ENCODE measurements at places on chromosomes 6 and 20.
A peak's percentile ranks its signal among the peaks of the same experiment; 100 is the strongest.

DNA sequence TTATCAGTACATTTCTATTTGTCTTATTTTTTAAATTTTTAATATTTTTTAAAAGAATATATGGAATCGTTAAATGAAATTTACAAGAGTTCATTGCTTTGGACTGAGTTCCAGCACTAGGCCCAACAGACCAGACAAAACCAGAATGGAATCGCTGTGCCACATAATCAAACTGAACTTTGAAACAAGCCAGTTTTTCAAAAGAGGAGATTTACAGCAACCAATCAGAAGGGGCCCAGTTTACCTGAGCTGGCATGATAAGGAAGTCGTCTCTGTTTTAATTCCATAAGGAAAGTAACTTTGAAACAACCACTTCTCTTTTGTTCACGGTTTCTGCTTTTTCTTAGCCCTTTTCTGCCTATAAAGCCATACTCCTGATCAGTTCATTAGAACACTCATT is 293.6 kb upstream of the FLRT3 start:
- DNase-seq = no peak

DNA sequence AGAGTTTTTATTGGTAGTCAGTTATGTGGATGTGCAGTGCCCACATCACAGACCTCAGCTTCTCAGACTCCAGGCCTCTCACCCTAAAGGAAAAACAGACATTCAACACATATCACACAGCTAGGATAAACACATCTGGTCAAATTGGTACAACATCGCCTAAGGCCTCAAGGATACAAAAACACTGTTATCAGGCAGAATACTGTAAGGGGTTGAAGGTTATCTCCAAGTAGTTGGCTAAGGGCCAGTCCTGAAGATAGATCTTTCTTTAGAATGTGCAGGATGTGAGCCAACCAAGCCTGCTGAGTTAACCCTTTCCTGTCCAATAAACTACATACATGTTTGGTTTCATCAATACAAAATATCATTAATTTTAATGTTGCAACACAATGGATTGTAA is 308.4 kb upstream of the GJE1 start:
- DNase-seq = no peak

- no peak for DNase-seq
Measured at GRCh38 chr20:62310757-62311121, 7.9 kb downstream of the ADRM1 start.

GRCh38 chr6:94071835-94072234 is 652.5 kb upstream of the EPHA7 start:
- DNase-seq = no peak

DNA sequence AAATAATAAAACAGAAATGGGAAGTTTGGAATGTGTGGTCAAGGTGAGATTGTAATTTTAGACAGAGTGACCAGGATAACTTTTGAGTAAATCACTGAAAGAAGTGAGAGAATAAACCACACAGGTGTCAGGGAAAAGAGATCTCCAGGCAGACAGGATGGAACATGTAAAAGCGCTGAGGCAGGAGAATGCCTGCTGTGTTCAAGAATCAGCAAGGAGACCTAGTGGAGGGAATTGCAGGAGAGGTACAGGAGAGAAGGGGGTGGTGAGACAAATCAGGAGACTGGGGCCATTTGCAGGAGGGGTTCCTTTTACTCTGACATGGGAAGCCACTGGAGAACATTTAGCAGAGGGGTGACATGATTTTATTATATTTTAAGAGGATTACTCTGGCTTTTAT is 456.7 kb downstream of the NKAIN2 start:
- no peak for DNase-seq

DNA sequence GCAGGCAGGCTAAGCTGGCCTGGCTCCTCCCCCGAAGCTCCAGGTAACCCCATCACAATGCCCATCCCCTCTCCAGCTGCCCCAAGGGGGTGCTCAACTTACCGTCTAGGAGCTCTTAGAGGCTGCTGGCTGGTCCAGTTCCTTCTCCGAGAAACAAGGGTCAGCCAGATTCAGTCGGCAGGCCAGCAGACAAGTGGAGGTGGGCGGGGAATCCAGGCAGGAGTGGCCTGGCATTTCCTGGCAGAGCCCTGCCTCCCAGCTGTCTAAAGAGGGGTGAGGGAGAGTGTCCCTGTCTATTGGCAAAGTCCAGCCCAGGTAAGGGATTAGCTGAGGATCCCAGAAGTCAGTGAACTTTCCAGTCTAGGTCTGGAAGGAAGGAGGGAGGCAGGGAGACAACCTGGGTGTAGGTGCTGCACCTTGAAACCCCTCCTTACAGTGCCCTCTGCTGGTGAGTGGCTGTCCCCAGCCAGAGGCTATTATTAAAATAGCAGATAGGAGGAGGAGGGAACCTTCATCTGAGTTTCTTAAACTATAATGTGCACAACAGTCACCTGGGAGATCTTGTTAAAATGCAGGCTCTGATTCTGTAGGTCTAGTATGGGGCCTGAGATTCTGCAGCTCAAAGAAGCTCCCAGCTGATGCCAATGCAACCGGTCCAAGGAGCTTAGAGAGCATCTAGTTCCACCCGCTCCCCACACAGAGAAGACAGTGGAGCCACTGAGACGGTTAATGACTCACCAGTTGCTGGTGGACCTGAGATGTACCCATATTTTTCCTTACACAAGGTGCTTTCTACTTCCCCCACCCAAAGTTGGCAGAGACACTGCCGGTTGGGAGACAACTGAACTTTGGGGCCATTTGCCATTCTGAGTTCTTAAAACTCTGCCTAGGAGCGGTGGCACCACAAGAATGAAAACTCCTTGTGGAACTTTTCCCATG is at the start of gene UNC5CL:
Gene UNC5CL, minus strand, starts transcription at position 162 of the 939 bp plus-strand sequence. CDS start 4,147 bp downstream, outside the sequence.
- peak; percentile 46 for DNase-seq

- DNase-seq = no peak
Measured at GRCh38 chr6:43376551-43376981, 7.1 kb upstream of the ZNF318 start.

GRCh38 chr6:133891149-133891926 is 2.4 kb downstream of the TCF21 start:
- DNase-seq = no peak

GRCh38 chr20:20000211-20000968 is 16.8 kb upstream of the NAA20 start:
- DNase-seq = no peak

DNA sequence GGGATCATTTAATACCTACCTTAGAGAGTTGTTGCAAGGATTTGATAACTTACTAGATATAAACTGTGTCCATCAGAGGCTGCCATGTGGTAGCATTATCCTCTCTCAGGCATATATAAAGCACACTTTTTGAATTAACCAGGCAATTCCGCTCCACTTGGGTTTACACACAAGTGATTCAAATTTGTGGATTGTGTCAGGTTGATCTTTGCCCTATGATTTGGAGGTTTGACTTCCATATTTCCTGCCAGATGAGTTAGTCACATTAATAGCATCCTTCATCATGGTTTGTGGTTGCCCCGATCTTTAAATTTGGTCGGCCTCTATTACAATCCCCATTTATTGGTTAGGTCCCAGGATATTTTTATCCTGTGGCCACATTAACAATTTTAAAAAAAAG is 44.8 kb upstream of the CTAGE9 start:
- no peak for DNase-seq

DNA sequence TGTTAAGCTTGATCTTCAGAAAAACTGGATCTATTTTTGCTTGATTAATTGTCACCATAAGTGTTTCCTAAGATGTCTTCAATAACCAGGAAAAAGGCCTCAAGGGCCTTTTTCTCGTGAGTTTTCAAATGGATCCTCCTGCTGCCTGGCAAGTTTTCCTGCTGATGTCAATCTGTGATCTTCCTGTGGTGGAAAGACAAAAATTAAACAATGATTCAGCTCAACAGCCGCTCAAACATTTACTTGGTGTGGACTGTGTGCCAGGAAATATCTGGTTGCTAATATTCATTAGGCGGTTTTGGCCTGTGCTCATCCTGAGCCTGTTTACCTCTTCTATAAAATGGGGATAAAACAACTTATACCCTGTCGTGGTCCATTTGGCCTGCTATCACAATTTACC is 35.4 kb upstream of the SSTR4 start:
- DNase-seq = no peak

GRCh38 chr6:110826236-110827129 is 11.2 kb upstream of the CDK19 start:
- no peak for DNase-seq

DNA sequence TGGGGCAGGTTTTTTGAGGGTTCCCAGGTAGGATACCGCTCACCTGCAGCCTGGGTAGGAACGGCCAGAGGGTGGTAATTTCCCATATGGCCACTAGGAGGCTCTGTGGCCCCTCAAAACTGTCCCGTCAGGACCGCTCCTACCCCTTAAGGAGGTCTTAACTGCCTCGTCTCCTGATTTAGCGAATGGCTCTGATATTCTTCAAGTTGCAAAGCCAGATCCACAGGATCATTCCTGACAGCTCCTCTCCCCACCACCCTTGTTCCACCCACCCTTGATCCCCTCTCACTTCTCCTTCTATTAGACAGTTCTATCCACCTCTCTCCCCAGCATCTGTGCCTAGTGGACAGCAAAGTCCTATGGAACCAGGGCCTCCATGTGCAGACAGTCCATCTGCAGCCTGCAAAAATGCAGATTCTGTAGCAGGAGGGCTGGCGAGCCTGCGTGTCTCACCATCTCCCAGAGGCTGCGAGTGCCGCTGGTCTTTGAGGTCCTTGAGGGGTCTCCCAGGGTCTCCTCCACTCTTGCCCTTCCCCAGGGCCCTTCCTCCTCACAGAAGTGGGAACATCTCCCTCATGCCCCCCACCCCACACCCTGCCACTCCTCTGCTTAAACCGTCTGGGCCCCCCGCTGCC is 34.3 kb upstream of the ZBP1 start:
- peak; percentile 67 for DNase-seq

DNA sequence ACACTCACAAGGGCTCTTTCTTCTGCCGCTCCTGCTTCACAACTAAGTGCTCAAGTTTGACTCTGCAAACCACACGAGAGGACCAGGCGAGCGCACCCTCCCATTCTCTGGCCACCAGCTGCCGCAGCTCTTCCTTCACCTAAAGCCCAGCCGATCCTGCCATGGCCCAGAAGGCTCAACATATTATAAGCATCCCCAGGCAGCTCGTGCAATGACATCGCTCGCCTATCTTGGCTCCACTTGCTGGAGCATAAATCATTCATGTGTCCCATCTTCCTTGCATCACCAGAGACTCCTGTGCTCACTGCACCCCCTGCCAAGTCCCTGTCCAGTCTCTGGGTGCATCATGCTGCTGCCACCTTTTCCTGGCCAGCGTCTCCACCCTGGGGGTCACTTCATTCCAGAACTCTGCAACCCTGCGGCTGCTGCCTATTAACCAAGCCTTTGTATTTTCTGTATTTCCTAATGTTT is 59.0 kb downstream of the PSMG4 start:
- no peak for DNase-seq

GRCh38 chr6:158832026-158832425 is 12.9 kb upstream of the EZR start:
- DNase-seq = no peak

DNA sequence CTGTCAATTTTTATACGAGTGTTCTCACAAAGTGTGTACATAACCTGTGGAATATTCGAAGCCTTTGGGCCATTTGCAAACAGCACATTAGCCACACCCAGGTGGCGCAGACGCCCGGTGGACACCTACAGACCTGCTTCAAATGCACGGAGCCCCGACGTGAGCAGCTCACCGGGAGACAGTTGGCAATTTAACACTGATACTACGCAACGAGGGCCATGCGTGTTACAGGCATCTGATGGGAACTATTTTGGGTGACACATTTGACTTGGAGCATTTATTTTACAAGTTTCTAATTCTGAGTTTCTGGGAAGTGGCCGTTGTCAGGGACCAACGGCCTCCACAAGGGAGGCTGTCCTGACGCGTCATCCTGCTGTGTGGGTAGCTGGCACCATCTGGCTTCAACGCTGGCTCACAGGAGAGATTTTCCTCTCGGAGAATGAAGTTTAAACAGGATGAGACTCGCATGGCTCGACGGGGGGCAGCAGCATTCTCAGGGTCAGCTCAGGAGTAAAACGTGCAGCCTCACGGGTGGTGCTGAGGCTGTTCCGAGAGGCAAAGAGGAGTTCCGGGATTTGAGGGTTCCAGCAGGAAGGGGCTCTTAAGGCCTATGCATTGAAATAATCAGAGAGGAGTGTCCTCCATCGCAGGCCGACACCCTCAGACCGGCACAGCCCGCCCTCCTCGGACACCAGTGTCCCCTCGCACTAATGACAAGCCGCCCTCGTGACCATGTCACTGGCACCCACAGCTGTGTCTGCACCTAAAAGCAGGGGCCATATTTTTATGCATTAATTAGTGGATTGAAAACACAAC is 207.4 kb downstream of the DLL1 start:
- no peak for DNase-seq

- no peak for DNase-seq
Measured at GRCh38 chr6:145863988-145864616, 49.5 kb upstream of the FBXO30 start.

DNA sequence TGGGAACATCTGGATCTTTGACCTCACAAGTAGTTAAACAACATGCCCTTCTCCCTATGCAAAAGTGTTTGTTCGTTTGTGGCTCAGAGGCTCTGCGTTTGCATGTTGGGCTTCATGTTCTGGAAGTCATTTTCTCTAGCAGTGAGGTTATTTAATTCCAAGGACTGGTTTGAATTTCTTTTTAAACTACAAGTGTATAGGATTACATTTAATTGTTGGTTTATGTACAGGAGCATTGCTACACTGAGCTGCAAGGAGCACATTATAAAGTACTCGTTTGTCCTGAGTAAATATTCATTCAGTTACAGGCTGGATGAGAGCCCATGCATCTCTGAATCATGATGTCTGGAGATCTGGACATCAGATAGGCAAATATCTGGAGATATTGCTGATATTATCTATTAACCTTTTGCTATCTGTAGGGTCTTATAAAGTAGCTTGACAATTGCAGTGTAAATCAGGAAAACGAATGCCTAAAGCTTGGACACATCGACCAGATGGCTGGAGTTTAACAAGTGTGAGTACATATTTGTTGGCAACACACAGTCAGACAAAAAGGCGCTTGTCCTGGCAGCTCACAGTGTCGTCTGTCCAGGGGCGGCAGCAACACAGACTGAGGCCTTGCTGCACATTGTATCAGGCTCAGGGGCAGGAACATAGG is 84.6 kb downstream of the PDE7B start:
- no peak for DNase-seq

DNA sequence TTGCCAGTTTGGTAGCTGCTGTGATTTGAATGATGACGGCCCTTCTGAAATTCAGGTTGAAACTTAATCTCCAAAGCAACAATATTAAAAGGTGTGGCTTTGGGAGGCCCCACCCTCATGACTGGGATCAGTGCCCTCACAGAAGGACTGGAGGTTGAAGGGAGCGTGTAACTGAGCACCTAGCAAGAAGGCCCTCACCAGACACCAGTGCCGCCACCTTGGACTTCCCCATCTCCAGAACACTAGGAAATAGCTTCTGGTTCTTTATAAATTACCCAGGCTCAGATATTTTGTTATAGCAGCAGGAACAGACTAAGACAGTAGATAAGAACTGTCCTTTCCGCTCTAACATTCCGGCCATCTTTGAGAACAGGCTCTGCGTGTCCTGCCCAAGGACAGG is 243.1 kb downstream of the DLL1 start:
- no peak for DNase-seq

- no peak for DNase-seq
Measured at GRCh38 chr6:100335991-100336390, 128.7 kb downstream of the SIM1 start.
